A549 treated with Hydrocortisone at 1 μM for 4 hours (cell line): ENCODE measurements at places on chromosomes 3 and 15. TPM values are rescaled to one million over a fixed set of nuclear protein-coding genes. Genes with fewer than 3 reads are reported as not detected.

The CPN2 gene
- total RNA-seq: not detected in 5 replicates

The TMEM62 gene
- total RNA-seq: 8.8 to 10.3 TPM (median 9.5 TPM) in 5 replicates

The RBM15B gene
- total RNA-seq: 17.4 to 20.3 TPM (median 19.2 TPM) in 5 replicates

The MEGF11 gene
- 0.17 to 0.76 TPM (median 0.30 TPM) in 5 replicates for total RNA-seq
